ENCODE measurements at places on chromosomes 1 and 21.
A peak's percentile ranks its signal among the peaks of the same experiment; 100 is the strongest.

DNA sequence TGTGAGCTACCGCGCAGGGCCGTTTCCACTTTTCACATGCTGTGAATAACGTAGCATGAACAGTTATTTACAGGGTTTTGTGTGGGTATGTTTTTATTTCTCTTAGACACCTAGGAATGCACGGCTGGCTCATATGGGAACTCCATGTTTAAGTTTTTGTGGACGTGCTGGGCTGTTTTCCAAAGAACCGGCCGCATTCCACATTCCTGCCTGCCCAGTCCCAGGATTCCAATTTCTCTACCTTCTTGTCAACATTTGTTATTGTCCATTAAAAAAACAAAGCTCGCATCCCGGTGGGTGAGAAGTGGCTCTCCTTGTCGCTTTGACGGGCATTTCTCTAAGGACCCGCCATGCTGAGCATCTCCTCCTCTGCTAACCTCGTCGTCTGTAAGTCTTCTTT lies 47.1 kb upstream of the LRRC3 start:
- DNase-seq, result no peak

DNA sequence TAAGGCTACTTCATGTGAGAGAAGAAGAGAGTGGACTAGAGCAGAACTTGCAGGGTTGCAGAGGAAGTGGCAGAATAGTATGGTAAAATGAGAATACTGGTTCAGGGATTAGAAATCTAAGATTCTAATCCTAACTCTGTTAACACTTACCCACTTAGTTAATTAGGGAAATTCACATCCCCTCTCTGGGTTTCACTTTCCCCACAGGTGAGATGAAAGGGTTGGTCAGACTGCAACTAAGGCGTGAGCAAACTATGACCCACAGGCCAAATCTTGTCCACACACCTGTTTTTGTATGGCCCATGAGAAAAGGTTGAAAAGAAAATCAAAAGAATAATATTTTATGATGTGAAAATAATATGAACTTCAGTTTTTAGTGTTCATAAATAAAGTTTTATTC lies 117.5 kb downstream of the MACF1 start:
- DNase-seq, result peak; percentile 15

DNA sequence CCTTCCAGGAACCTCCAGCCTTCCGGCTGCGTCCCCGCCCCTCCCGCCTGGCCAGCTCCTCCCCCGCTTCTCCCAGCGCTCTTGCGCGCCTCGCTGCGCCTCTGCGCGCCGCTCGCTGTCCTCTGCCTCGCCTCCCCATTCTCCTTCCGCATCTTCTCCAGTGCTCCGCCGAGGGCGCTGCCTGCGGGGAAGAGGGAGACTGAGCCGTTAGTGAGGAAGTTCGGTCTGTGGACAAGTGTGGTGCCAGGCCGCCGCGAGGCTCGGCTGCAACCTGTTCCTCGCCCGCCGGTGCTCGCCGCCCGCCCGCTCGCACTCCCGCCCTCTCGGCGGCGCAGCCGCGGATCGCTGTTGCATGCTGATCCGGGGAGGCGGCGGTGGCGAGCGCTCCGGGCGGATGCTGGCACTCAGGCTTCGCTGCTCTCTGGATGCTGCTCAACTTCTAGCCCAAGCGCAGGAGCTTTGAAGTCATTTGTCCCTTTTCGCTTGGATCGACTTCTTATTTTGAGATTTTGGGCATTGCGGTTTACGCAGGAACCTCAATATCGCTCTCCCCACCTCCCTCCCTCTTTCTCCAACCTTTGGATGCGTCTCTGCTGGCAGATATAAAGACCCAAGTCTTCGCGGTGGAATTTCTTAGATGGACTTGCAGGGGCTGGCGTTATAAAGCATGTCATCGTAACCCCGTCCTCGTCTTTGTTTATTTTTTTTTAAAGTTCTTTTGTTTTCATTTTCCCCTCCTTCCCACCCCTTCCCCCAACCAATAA lies 614 bp upstream of the CACNA1E start:
- DNase-seq, result peak; percentile 82

GRCh38 chr1:228744918-228745317 lies 9.6 kb downstream of the RHOU start:
- no peak for DNase-seq

- DNase-seq, result no peak
Measured at GRCh38 chr1:76950306-76950705, 83.0 kb downstream of the ST6GALNAC5 start.

DNA sequence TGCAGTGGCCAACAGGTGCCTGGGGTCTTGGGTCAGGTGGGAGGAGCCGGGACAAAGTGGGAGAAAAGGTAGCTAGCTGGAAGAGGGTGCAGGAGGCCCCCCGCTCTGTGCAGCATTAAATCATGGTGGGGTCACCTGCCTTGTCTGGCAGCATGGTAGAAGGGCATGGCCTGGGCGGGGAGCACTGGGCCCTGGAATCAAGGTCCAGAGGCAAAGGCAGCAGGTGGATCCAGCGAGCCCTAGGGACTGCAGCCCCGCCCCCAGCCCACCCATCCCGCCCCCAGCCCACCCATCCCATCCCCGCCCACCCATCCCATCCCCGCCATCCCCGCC lies 16.7 kb upstream of the TTLL10 start:
- peak; percentile 58 for DNase-seq

GRCh38 chr1:243525085-243525487 lies 269.2 kb downstream of the SDCCAG8 start:
- DNase-seq, result no peak

DNA sequence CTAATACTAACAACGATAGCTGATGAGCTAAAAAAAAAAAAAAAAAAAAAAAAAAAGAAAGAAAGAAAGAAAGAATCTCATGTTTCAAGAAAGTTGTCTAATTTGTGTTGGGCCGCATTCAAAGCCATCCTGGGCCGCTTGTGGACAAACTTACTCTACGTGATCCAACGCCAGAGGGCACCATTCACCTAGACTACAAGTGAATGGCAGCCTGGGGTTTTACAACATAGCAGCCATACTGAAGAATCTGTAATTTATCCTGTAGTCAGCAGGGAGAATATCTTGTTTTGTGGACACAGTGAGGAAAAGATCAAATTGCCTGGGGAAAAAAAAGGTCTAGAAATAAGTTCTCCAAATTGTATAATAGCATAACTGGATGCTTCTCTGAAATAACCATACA lies 47.0 kb downstream of the CYP2J2 start:
- DNase-seq, result peak; percentile 13

DNA sequence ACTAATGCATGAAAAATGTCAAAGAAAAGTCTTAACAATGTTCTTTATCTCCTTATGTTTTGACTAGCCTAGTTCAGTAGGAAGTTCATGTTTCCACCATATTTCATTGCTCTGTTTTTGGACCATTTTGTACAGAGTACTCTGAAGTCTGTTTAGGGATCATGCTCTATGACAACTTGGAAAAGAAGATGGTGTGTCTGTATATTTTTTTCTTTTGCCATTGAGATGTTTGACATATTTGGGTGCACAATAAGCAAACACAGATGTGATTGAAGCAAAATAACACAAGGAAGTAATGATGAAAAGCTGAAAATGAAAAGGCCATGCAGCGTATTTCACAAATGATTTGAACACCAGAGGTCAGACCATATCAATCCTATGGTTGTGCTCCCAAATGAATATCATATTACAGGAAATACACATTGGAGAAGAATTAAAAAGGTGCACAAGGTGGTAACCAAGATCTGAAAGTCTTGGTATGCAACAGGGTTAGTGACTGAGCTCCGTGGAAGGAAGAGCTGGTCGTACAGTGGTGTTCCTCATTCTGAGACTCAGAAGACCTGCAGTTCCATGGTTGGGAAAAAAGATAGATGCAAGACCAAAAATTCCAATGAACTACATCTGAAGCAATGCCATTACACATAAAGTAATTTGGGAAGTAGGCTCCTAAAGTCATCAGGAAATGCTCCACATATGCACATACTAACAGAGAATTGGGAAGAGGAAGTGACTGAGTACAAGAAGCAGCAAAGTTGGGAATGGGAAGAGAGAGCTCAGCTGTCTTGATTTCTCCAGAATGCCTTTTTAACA lies 463.5 kb downstream of the LMO4 start:
- DNase-seq, result no peak

DNA sequence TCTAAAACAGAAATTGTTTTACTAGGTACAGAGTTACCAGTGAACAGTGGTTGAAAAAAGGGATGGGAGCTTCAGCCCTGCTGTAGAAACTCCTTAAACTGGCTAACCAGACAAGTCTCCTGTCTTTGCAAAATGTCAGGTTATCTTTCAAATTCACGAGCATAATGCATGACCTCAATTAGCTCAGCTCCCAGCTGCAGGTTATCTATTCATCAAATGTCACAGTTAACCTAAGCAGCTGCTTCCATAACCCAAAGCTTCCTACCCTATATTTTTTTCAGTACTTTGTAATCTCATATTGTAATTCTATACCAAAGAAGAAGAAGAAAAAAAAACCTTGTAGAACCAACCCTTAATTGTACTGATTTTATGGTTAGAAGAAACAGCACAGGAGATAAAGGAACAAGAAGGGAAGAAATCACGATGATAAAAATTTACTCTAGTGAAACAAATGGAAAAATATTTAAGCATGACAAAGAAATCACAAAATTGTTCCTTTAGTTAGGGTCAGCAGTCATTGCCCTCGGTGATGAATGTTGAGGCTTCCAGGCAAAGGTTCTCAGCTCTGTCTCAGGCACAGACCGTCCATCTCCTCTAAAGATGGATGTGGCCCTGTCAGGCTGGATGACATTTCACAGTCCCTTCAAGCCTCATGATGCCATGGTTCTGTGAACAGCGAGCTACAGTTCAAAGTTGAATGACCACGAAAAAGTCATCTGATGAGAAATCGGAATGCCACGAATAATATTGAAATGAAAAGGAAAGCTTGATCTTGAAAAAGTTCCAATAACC lies 95.9 kb downstream of the PLD5 start:
- DNase-seq, result no peak

DNA sequence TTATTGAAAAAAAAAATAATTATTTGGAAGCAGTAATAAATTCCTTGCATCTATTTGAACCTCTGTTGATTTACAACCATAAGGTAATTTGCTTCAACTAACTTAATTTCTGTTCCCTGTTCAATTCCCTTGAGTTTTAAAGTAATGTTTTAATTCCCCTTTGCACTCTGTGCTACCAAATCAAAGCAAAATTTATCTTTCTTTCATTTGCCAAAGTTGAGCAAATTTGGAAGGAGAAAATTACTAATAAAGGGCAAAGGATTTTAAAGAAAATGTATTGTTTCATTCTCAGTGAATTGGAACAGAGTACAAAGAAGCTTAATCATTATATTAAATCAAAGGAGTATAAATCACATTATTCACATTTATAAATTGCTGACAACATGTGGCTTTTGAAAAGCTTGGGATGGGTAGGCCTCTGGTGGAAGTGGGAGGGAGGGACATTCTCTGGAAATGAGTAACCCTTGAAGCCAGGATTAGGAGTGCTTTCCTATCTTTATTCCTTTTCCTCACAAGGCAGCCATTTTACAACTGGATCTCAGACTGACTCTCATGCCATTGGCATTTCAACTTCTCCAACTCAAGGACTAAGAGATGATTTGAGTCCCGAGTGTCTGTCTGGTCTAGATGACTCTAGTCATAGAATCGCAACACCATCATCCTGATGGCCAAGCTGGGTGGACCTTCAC lies 331.6 kb upstream of the DUSP10 start:
- DNase-seq, result no peak

DNA sequence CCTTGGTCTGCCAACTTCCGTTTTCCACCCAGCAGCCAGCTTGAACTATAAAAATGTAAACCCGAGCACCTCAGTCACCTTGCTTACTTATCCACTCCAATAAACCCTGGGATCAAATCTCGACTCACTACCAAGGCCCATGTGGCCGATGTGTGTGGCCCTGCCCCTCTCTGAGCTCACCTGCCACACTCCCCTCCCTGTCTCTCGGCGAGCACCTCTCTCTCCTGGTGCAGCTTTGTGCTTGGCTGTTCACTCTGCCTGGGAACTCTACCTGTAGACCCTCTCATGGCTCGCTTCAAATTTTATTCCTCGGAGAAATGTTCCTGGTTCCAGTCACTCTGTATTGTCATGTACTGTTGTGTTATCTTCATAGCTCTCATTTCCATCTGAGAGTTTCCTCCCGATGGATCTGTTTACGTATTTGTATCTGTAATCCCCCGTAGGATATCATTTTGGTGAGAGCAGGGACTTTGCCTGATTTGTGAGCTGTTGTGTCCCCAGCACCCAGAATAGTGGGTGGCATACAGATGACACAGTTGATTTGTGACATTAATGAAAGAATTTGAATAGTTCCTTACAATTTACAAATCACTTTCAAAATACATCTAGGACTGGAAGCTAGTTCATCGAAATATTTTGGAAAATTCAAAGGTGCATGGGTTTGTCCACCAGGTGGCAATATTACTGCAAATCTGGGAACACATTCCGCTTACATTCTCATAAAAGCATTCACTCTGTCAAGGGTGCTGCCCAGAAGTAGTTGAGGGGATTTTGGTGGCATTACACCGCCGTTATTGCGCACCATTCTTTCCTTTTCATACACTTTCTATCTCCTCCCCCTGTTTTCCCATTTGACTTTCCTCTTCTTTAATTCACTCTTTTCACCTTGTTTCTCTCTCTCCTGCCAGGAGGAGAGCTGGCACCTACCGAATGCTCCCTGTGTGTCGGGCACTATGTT lies 95.3 kb downstream of the ABCA4 start:
- peak; percentile 44 for DNase-seq

- no peak for DNase-seq
Measured at GRCh38 chr1:7973086-7973485, 11.6 kb downstream of the PARK7 start.

- no peak for DNase-seq
Measured at GRCh38 chr1:87644033-87644578, 315.4 kb downstream of the LMO4 start.

DNA sequence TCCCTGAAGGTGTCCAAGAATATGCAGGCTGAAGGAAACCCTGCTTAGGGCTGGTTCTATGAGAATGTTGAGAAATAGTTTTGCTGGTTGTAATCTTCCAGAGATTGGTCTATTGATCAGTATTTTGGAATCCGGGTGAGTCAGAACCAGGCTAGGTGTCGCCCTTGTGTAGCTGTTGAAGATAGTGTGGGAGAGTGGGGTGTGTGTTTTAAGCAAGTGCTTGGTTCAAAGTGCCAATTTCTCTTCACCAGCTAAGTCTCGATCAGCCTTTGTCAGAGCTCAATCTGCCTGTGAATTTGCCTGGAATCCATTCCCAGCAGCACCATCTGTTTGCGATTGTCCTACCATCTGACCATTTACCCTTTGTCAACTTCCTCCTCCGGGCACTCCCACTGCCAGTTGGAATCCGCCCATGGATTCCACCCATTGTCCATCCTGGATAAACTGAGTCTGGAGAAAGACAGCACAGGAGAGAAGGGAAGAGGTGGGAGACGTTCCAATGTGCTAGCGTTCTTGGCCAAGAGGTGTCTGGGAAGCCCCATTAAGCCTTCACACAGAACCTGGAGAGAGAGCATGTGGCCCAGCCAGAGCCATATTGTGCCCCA lies 59.4 kb upstream of the CYP2J2 start:
- DNase-seq, result no peak
